Activated CD4-positive, alpha-beta T cell treated with anti-CD3 and anti-CD28 coated beads, Interleukin-2, Interleukin-4, amounts not matched to agents 100 ng/mL and 50 ng/mL, durations not matched to agents 16 hours and 8 hours (primary cell): ENCODE measurements at places on chromosomes 7 and 10.

GRCh38 chr10:114749510-114749909, 72.1 kb upstream of the FHIP2A start:
- DNase-seq, result no peak

GRCh38 chr7:104124469-104124868, 83.3 kb downstream of the ORC5 start:
- DNase-seq, result no peak

GRCh38 chr10:132162590-132163277, 24.0 kb upstream of the DPYSL4 start:
- DNase-seq, result no peak

GRCh38 chr7:12942609-12943008, 255.2 kb downstream of the ARL4A start:
- DNase-seq, result no peak

GRCh38 chr7:115679976-115680375, 350.6 kb downstream of the TFEC start:
- DNase-seq, result peak; percentile 17

GRCh38 chr10:24722676-24723385, 856 bp downstream of the ARHGAP21 start:
- peak; percentile 58 for DNase-seq

- no peak for DNase-seq
Measured at GRCh38 chr10:12081470-12081869, 12.7 kb downstream of the DHTKD1 start.

- DNase-seq, result no peak
Measured at GRCh38 chr10:25504306-25504705, 329.5 kb downstream of the GPR158 start.

DNA sequence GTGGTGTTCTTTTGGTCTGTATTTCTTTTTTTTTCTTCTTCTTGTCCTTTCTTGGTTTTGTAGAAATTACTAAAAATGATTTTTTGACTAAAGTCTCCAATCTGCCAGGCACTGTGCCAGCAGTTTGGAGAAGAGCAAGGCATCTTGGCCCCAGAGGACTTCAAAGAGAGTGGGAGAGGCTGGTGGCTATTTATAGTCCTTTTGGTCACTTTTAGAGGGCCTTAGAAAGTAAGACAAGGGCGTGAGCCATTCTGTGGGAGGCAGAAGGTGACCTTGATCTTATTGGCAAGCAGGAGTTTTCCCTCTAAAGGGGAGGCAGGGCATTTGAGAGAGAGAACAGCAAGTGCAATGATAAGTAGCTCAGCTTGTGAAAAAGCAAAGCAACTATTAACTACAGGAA, 211.9 kb downstream of the GALNT17 start:
- DNase-seq, result no peak

GRCh38 chr7:69787736-69788431, 189.6 kb downstream of the AUTS2 start:
- DNase-seq, result no peak

DNA sequence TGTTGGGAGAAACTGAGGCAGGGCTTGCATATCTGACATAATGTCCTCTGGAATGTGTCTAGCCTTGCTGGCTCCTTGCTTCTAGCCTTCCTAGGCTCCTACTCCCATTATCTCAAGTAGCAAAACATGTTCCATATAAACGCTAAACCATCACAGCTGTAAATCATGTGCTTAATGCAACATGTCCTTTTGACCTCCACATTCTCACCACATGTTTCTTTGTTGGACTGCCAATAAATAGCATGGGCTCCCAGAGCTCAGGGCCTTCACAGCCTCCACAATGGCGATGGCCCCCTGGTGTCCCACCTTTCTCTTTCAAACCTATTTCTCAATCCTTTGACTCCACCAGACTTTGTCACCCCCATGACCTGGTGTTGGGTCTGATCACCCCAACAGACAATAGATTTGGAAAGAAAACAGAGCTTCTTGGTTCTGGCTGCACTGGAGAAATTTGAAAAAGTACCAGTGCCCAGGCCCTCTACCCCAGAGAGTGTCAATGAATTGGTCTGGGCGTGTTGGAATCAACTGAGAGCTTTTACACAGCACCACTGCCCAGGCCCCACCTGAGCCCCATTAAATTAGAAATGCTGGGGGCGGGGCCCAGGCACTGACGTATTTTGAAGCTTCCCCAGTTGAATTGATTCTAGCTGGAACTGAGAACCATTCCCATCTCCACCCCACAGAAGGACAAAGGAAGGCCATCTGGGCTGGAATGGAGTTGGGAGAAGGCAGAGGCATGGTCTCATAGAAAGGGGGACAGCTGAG, 41.3 kb upstream of the GGCT start:
- no peak for DNase-seq

DNA sequence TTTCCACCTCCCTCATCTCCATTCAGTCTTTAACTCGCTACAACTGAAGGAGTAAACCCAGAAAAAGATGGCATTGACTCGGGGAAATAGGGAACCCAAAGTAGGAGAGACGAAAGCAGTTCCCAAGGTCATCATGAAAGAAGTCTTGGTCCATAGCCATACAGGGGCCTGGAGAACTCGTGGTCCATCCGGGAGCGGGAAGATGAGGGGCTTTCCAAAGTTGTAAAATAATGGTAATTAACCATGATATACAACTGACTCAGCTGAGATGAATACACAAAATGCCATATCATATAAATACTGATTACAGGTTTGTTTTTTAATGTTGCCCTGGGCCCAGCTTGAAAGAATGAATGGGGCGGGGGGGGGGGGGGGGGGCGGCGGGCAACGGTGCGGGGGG, 32.3 kb downstream of the RBM17 start:
- DNase-seq, result no peak

DNA sequence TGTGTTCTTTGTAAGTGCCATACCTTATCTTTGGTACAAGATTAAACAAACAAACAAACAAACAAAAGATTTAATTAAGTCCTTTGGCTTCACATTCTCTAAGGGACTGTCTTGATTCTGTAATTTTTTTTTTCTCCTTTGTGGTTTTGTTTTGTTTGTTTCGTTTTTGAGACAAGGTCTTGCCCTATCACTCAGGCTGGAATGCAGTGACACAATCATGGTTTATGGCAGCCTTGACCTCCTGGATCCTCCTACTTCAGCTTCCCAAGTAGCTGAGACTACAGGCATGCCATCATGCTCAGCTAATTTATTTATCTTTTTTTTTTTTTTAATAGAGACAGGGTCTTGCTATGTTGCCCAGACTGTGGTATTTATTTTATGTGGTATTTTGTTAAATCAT, 165.8 kb downstream of the LRRC4 start:
- DNase-seq, result no peak

GRCh38 chr10:102322914-102323313, 72.6 kb upstream of the NFKB2 start:
- DNase-seq, result peak; percentile 56

DNA sequence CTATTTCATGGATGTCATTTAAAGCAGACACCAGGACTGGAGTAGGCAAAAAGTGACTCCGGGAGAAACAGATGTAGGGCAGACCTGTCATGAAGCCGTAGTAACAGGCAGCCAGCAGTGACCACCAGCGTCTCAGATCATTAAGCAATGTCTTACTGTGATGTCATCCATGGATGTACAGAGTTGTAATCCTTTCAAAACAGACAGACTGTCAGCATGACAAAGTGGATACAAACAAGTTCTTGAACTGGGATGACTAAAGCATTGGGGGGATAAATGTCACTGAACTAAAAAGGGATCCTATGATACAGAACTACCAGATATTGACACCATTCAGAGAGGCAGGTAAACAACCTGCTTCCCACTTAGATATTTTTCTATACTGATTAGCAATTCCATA, 675.5 kb downstream of the PARD3 start:
- no peak for DNase-seq

DNA sequence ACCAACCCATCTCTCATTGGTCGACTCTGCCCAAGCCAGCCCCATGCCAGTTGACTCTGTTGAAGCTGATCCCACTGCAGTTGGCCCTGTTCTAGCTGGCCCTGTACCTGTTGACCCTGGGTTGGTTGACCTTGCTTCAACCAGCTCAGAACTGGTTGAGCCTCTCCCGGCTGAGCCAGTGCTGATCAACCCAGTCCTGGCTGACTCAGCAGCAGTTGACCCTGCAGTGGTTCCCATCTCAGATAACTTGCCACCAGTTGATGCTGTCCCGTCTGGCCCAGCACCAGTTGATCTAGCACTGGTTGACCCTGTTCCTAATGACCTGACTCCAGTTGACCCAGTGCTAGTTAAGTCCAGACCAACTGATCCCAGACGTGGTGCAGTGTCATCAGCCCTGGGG, 7.4 kb downstream of the PPRC1 start:
- DNase-seq, result no peak

GRCh38 chr10:72011976-72012512, 47.8 kb downstream of the CHST3 start:
- no peak for DNase-seq

DNA sequence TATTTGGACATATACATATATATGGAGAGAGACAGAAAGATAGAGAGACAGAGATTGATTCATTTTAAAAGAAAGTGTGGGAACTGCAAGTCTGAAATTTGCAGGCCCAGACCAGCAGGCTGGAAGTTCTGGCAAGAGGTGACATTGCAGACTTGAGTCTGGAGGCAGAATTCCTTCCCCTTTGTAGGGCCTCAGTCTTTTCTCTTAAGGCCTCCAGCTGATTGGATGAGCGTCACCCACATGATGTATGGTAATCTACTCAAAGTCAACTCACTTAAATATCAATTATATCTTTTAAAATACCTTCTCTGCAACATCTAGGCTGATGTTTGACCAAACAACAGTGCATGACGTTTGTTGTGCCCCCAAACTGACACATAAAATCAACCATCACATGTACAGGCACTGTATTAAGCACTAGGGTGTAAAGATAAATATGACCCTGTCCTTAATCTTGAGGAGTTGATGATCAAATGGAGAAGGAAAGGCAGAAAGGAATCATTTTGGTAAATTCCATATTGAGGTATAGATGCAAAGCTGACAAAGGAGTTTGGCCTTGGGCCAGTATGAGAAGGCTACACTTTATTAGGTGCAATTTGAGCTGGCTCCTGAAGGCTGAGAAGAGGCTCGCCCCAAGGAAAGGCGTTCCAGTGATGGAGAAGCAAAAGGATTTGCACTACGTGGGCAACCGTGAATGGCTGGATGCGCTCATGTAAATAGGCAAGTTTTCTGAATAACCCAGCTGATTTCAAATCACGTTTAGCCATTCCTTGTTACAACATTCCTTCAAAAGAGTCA, 52.6 kb downstream of the BPGM start:
- no peak for DNase-seq

DNA sequence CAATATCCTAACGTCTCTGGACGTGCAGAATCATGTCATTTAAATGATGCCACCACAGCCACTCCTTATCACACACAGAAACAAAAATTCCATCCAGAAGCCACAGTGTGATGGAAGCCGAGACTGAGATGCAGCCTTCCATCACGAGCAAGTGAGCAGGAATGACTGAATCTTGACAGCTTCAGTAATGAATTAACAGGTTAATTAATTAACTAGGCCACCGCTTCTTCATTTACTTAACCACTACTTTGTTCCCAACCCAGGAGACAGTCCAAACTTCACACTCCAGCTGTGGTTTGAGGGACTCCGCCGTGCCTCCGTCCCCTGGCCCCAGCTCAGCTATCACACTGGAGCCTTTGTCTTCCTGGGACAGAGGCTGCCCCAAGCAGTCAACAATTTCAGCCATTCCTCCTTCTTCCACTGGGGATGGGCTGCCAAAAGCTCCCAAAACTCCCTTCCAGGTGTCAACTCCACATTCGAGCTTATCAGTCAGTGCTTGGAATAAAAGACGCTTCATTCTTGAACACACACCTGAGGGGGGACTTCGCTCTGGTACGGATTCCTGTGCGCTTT, 65.9 kb downstream of the FGFR2 start:
- no peak for DNase-seq
